ENCODE measurements at places on chromosomes 13 and 19.

DNA sequence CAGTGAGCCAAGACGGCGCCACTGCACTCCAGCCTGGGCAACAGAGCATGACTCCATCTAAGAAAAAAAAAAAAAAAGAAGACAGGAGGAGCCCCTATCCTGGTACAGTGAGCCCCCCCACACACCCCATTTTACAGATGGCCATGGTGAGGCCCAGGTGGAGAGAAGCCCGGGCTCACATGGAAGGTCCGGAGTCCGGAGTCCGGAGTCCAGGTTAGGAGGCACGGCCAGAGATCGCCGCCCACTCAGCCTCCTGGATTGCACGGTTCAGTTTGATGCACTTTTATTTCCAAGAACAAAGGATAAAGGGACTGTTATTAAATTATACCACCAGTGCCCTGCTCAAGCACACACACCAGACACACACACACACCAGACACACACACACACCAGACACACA, 11.3 kb upstream of the BTBD2 start:
- DNase-seq: no peak

DNA sequence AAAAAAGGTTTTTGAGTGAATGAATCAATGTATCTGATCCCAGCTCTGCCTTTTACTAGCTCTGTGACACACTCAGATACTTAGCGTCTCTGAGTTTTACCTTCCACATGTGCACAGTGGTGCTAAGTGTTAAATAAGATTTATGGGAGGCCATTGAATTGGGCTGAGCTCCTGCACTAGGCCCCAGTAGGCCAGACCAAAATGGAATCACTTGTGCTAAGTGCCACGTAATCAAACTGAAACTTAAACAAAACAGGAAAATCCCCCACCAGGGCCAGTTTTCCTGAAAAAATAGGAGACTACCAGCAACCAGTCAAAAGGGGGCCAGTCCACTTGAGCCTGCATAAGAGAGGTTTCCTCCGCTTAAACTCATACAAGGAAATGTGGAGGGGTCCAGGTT, 40.9 kb downstream of the GJA3 start:
- DNase-seq: no peak

- no peak for DNase-seq
Measured at GRCh38 chr13:113897966-113898365, 34.1 kb upstream of the GAS6 start.

- no peak for DNase-seq
Measured at GRCh38 chr13:42225051-42225450, 46.9 kb upstream of the AKAP11 start.

GRCh38 chr13:109792416-109793059, 6.2 kb upstream of the IRS2 start:
- DNase-seq: no peak

GRCh38 chr19:19329126-19329525, 8.5 kb downstream of the MAU2 start:
- DNase-seq: peak; percentile 59

- no peak for DNase-seq
Measured at GRCh38 chr19:30288911-30289310, 83.3 kb upstream of the ZNF536 start.

DNA sequence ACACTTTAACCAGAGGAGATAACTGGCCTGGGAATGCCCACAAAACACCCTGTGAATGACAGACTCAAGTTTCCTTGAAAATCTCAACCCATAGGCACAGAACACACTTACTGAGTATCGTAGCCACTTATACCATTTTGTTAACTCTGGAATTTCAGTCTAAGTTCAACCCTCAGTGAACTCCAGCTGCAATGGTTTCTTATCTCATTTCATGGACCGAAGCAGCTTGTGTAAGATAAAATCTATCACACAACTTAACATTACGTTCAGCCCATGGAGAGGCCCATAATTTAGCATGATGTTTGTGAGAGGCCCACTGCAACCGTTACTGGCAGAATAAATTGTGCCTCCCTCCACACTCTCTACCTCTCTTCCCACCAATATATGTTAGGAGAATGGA, 323.0 kb downstream of the DNAJC15 start:
- no peak for DNase-seq

DNA sequence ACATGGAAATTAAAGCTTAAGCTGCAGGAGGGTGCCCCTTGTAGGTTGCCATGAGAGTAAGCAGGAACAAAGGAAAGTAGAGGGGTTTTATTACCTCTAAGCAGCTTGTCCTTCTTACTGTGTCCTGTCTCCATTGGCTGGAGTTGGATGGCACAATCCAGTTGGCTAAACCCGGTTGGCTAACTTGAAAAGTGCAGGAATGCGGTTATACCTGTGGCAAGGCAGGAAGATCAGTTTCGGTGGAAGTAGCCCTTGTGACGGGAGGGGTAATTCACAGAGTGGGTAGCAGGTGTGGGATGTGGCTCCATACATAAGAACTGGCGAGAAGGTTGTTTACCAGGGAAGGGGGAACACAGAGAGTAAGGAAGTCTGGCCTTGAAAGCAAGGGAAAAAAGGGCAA, 3.2 kb downstream of the ZNF726 start:
- DNase-seq: no peak

DNA sequence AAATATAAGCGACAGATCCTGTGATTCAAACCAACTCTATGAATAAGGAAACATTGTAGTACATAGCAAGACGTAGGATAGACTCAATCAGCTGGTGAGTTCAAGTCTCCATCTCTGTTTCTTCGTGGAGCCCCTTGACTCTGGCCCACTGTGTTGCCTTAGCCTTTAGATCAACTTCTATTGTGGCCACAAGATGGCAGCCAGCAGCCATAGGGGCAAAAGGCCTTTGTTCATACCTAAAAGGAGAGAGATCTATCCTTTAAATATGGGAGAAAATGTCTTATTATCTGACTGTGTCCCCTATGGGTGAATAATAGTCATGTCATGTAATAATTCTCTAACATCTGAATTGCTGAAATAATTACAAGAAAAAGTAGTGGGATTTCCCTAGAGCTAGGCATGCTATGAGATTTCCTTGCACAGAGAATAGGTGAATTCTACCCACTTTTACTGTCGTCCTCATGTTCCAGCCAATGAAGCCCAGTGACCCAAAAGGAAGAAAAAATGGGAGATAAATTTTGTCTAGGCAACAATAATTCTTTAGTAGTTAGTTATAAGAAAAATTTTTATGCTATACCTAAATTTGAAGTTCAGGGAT, 129.4 kb downstream of the PCDH20 start:
- DNase-seq: no peak

DNA sequence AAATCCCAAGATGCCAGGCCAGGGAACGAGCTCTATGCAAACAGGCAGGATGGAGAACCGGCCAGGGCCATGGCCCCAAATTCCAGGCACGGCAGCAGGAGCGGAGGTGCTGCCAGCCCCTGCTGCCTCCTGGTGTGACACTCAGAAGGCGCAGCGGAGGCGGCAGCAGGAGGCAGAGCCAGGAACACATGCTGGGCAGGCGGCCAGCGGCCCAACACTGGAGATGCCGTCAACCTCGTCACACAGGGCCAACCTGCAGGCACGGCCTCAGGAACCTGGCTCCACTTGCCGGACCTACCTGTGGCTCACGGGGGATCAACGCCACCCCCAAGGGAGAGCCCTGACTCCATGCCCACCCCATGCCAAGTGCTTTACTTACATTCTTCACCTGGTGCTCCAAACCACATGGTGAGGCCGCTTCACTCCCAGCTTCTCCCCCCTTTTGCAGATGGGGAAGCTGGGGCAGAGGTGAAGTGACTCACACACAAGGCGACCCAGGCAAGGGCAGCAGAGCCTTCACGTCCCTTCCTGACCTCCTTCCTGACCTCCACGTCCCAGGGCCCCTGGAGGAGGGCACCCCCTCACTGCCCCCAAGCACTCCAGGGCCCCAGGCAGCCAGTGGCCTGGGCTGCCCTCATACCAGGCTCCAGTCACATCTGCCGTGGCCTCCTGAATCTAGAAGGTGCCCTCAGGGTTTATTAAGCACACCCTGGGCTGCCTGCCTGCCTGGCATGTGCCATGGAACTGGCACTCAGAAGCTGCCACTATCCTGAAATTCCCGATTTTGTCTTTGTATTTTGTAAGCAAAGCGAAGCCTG, 43.5 kb downstream of the GGACT start:
- DNase-seq: peak; percentile 75

DNA sequence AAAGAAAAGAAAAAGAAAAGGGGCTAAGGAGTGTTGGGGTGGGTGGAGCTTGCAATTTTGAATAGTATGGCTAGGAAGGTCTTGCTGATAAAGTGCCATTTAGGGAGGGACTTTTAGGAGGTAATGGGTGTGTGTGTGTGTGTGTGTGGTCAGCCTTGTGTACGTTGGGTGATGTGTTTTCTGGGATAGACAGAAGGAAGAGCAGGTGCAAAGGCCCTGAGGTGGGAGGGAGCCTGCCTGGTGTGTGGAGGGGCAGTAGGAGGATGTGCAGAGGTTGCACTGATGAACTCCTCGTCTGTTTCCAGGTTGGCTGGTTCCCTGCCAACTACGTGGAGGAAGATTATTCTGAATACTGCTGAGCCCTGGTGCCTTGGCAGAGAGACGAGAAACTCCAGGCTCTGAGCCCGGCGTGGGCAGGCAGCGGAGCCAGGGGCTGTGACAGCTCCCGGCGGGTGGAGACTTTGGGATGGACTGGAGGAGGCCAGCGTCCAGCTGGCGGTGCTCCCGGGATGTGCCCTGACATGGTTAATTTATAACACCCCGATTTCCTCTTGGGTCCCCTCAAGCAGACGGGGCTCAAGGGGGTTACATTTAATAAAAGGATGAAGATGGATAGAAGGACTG, 30.5 kb upstream of the ADGRE1 start:
- DNase-seq: no peak

DNA sequence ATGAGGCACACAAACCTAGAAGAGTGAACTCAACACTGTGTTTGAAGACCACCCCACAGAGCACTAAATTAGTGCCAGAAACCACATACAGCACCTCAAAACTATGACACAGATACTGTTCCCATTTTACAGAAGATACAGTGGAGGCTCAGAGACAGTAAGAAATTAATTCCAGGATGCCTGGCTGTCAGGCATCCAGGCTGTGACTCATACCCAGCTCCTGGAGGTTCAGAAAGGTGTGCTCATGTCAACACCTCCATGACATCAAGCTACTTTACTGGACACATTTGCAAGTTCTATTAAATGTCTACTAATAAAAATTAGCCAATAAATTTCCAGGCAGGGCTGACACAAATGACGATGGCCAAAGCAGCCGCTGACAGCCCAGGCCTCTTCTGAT, 176.3 kb downstream of the ABCC4 start:
- no peak for DNase-seq

- DNase-seq: no peak
Measured at GRCh38 chr13:111876506-111876905, 190.4 kb upstream of the SOX1 start.

DNA sequence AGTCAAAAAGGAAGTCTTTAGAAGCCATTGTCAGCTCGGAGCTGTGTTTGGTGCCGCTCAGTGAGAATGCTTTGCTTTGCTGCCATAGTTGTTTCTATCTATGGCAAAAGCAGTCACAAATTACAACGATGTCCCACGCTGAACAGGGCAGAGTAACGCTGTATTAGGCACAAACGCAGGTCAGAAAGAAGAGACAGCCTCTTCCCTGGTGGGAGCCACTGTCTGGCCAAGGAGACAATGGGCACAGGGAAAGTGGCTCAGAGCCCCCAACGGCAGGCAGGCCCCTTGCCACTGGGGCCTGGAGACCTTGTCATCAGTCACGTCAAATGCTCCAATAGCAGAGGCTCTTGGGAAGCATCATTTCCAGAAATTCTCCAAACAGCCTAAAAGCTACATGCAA, 244.2 kb downstream of the TEX29 start:
- no peak for DNase-seq

GRCh38 chr19:54670576-54671357, 8.0 kb downstream of the LILRB4 start:
- no peak for DNase-seq

DNA sequence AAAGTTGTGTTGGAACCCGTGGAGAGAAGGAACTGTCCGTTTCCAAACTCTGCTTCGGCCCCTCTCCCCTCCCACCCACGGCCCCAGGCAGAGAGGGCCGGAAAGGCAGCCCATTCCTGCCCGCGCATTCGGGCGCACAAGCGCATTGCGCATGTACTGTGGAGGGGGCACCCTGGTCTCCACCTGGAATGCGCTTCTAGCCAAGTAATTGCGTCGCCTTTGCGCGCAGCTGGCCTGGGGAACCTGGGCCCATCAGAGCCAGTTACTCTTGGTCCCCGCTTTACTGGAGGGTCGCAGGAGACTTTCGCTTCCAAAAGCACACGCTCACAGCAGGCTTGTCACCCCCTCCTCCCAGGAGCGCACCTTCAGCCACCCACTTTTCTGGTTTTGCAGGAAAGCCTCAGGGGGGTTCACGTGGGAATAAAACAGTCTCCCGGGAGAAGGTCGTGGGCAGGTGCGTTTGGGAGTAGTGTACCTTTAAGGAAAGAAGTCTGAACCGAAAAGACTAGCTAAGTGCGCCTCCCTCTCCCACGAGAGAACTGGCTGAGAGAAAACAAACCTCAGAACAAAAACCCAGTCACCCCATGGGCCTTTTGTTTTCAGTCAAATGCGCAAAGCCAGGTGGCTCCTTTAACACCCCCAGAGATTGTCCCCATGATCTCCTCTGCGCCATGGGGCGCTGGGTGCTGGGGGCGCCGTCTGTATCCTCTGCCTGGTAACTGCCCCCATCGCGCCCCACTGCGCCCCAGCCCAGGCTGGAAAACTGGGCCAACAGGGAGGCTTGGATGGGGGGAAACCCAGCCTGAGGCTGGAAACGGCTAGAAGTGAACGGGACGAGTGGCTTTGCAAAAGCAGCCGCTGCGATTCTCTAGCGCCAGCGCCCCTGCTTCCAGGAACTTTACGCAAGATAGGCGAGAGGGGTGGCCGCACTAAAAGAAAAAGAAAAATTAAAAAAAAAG, 28.5 kb downstream of the GSX1 start:
- DNase-seq: no peak

Measured in dermis microvascular lymphatic vessel endothelial cell (primary cell).